ENCODE measurements at places on chromosomes 12 and 14. TPM values are rescaled to one million over a fixed set of nuclear protein-coding genes. Genes with fewer than 3 reads are reported as not detected.

TPPP2 gene
- total RNA-seq = not detected

DNA sequence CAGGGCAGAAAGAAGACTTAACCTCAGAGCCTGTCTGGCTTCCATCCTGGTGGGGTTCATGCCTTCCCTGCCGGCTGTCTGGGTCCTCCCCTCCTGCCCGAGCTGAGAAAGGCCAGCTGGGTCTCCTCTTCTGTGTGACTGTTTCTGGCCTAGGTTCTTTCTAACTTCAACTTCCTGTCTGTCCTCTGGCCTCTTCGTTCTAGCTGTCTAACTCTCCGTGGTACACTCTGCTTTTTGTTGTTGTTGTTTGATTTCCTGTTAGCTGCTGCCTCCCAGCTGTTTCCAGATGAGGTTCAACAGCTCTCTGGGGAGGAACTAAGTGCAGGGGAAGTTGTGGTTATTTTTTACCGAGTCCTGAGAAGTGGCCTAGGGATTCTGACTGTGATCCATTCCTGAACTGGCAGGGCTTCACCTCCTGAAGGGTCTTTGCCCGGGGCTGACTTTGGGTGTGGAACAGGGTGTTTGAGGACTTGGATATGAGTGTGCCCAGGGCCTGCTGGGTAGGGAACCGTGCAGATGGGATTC is 3.2 kb downstream of the MLXIP start:
- H3K27me3 ChIP-seq = no peaks in the 10 kb centered on the region
- peaks cover 10% of the 10 kb centered on the region for H3K36me3 ChIP-seq
- H3K27ac ChIP-seq = peak overlapping the region; percentile 84
- H3K4me3 ChIP-seq = peak overlapping the region; percentile 73

TEX52 gene
- total RNA-seq = not detected

DNA sequence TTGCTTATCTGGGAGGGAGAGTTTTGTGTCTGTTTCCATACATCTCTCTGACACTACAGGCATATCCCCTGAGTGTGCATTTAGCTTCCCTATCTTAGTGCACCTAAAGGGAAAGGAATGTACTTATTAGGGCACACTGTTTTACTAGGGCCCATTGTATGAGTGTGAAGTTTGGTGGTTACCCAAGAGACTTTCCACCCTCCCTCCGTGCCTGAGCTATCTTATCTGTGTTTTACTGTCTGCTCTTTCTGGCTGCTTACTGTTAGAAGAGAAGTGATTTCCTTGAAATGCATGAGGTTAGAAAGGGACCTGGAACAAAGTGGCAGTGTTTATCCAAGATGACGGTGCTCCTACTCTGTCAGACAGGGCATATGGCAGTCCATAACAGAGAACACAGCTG is 8.5 kb upstream of the SVOP start:
- no peak overlapping the region for H3K4me3 ChIP-seq
- H3K27ac ChIP-seq = no peak overlapping the region
- no peaks in the 10 kb centered on the region for H3K4me1 ChIP-seq
- no peaks in the 10 kb centered on the region for H3K36me3 ChIP-seq
- peaks cover 29% of the 10 kb centered on the region for H3K27me3 ChIP-seq

GRCh38 chr12:50845021-50845647 is 2.4 kb downstream of the TMPRSS12 start:
- no peak overlapping the region for H3K4me3 ChIP-seq
- H3K27me3 ChIP-seq = no peaks in the 10 kb centered on the region
- H3K27ac ChIP-seq = no peak overlapping the region
- peaks cover 8% of the 10 kb centered on the region for H3K4me1 ChIP-seq
- no peaks in the 10 kb centered on the region for H3K36me3 ChIP-seq

DNA sequence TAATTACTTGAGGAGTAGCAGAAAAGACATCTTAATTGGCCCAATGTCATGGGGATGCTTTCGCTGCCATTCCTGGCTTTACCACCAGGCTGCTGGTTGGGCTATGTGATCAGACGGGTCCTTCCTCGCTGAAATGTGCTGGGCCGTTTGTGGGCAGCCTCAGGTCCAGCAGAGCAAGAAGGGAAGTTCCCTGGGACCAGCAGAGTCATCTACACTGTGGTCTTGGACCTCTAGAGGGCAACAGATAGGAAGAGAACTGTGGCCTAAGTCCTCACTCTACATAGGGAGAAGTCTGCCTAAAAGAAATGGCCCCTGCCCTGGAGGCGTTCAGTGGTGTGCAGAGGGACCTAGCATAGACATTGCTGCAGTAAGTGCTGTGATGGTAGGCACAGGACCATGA is 10.9 kb downstream of the EVL start:
- no peak for DNase-seq
- no peak overlapping the region for H3K27ac ChIP-seq
- no peaks in the 10 kb centered on the region for H3K27me3 ChIP-seq
- no peaks in the 10 kb centered on the region for H3K36me3 ChIP-seq
- H3K4me1 ChIP-seq = peaks cover 10% of the 10 kb centered on the region

DNA sequence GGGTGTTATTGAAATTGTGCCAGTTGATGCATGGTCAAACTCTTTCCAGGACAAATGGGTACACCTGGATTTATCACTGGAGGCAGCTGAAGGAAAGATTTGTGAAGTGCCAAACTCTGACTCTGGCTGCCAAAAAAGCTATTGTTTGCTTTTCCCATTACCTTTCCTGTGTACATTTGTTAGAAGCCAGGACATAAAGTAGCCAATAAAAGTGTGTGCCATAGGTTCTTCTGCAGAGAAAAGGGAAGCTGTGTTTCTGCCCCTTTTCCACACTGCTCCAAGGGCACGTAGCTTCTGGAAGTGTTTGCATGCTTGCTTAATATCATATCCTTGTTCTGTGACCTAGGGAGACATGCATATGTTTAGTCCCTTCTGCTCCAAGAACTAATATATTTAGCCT is 1114.4 kb downstream of the SLC16A7 start:
- H3K27ac ChIP-seq = no peak overlapping the region
- H3K27me3 ChIP-seq = no peaks in the 10 kb centered on the region
- no peak for DNase-seq
- no peaks in the 10 kb centered on the region for H3K4me1 ChIP-seq
- no peak overlapping the region for H3K4me3 ChIP-seq

KRT85 gene
- total RNA-seq = not detected

DNA sequence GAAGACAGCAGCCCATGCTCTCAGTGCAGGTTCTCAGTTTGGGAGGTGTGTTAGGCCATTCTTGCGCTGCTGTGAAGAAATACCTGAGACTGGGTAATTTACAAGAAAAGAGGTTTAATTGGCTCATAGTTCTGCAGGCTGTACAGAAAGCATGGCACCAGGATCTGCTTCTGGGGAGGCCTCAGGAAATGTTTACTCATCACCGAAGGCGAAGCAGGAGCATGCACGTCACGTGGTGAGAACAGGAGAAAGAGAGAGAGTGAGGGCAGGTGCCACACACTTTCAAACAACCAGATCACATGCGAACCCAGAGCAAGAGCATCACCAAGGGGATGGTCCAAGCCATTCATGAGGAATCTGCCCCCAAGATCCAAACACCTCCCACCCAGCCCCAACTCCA is 9.0 kb upstream of the LRP6 start:
- H3K4me3 ChIP-seq = no peak overlapping the region
- peaks cover 15% of the 10 kb centered on the region for H3K4me1 ChIP-seq

GRCh38 chr14:58537004-58537403 is 100.8 kb upstream of the DACT1 start:
- H3K4me3 ChIP-seq = no peak overlapping the region
- H3K27me3 ChIP-seq = no peaks in the 10 kb centered on the region
- no peaks in the 10 kb centered on the region for H3K36me3 ChIP-seq
- no peak for DNase-seq
- no peaks in the 10 kb centered on the region for H3K4me1 ChIP-seq
- H3K27ac ChIP-seq = no peak overlapping the region

DNA sequence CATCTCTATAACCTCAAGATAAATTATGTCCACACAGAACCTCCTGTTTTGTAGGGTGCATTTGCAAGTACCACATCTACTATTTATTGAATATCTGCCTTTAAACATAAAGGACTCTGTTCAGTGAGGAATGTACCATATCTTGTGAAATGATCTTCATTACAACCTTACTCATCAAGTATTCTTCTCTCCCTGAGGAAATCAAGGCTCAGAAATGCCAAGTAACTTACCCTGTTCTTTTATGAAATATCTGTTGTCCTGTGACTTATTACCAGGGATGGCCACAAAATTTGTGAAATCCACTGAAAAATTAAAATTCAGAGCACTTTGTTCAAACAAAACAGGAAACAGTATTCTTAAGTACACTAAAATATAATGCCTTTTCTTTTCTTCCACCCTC is 366.7 kb downstream of the GALC start:
- no peak overlapping the region for H3K27ac ChIP-seq
- H3K27me3 ChIP-seq = no peaks in the 10 kb centered on the region
- no peaks in the 10 kb centered on the region for H3K36me3 ChIP-seq
- H3K4me3 ChIP-seq = no peak overlapping the region
- DNase-seq = no peak

DNA sequence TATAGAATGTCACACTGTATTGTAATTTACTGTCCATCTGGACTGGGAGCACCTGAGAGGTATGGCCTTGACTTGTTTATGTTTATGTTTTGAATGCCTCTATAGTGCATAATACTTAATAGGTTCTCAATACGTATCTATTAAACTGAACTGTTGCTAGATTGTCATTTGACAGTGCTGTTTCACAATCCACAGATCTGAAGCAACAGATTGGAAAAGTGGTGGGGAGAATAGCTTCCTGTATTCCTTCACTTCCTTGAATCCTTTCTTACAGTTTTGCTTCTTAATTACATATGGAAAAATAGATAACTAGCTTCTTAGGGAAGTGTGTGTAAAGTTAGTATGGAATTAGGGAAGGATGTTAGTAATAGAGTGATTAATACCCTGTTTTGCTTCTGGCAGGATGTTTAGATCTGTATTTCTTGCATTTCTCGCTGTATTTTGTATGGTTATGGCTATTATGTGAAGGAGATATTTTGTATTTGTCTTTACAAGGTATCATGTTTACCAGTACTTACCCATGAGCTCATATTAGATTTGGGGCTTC is 4.5 kb downstream of the CNOT2 start:
- no peak overlapping the region for H3K4me3 ChIP-seq
- H3K27ac ChIP-seq = peak overlapping the region; percentile 4
- DNase-seq = no peak

GRCh38 chr12:27810756-27811155 is 30.7 kb upstream of the MANSC4 start:
- peaks cover 12% of the 10 kb centered on the region for H3K4me1 ChIP-seq
- H3K27me3 ChIP-seq = no peaks in the 10 kb centered on the region
- no peak overlapping the region for H3K4me3 ChIP-seq
- no peak for DNase-seq
